ENCODE measurements at places on chromosomes 2 and 18.
A peak's percentile ranks its signal among the peaks of the same experiment; 100 is the strongest.

DNA sequence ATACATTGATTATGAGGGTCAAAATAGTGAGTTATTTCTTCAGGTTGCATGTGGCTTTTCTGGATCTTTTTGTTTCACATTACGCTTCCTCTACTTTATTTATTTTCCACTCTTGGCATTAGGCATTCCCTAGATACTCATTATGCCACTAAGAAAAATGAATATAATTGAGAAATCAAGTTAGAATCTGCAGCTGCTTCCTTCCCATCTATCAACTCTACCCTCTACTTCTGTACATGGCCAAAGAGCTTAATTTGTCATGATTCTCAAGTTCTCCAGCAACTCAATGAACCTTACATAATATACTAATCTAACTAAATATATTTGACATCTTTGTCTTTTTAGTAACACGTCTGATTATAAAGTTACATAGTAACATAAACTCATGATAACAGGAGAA is 598.1 kb upstream of the LRRTM4 start:
- DNase-seq = no peak

DNA sequence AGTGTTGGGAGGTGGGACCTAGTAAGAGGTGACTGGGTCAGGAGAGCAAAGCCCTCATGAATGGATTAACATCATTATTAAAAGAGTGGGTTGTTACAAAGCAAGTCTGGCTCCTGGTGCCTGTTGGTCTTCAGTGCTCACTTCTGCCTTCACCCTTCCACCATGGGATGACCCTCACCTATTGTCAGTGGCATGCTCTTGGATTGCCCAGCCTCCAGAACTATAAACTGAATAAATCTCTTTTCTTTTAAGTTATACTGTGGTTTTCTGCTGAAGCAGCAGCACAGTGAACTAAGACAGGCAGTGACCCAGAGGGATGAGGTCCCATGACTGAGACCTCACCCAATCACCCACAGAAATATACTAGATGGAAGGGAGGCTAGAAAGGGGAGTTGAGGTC is 57.5 kb upstream of the ATL2 start:
- DNase-seq = no peak

DNA sequence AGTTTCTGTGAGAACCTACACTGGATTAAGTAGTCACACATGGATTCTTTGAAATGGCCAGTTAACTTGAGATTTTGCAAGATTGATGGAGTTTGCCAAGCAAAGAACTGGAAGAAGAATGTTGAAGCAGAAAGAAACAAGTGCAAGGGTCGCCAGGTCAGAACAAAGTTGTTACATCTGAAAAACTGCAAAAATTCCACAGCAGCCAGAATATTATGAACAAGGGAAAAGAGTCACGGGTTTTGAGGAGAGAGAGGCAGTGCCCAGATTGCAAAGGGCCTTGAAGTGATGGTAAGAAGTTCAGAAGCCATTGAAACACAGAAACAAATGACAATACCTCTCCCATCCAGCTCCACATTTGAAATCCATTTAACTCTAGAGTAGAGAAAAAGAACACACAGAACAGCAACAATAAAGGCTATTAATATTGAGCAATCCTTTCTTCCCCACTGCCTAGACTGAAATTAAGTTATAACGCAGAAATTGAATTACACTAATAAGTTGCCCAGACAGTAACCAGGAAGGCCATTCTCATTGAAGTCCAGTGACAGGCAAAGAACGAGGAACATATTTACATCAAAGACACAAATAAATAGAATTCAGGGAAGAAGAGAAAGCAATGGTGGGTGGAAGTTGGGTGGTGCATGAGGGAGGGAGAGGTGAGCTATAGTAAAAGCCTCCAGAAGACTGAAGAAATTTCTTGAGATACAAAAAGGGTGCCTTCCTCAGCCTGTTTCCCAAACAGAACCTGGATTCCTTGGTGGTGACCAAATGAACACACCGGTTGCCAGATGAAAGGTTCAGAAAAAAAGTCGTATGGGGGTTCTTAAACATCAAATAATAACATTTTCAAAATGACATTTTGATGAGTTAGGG is 80.6 kb downstream of the ARHGAP15 start:
- no peak for DNase-seq

DNA sequence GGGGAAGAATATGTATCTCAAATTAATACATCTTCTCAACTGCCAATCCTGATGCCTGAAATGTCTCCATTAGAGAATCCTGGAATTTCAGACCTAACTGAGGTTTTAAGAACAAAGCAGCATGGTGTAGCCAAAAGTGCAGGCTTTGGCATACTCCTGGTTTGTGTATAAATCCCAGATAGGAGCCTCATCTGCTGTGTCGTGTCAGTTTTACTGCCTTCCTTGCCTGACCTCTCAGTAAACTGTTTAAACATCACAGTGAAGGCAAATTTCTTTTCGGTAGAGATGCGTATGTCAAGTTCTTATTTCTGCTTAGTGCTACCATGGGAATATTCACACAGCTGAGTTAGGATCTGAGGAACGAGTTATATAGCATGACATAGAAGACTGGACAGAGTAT is 7.3 kb downstream of the SCG2 start:
- no peak for DNase-seq

DNA sequence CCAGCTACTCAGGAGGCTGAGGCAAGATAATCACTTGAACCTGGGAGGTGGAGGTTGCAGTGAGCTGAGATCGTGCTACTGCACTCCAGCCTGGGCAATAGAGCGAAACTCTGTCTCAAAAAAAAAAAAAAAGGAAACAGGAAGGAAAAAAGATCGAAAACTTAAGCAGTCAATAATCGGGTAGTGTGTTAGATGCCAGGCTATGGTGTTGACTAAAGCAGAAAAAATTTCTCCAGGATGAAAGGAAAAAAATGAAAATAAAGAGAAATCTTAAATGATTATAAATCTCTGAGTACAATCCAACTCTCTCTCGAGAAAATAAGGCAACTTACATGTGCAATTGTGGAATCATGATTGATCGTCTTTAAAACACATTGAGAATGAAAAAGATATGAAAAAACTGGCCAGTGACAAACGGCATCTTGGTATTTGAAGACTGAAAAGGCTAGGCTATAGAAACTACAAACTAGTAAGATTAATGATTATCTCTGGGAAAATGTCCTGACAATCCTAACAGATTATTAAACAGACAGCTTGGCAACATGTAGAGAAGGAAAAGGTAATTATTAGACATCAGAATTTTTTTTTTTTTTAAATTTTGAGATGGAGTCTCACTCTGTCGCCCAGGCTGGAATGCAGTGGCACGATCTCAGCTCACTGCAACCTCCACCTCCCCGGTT is 16.3 kb upstream of the EPHA4 start:
- no peak for DNase-seq

DNA sequence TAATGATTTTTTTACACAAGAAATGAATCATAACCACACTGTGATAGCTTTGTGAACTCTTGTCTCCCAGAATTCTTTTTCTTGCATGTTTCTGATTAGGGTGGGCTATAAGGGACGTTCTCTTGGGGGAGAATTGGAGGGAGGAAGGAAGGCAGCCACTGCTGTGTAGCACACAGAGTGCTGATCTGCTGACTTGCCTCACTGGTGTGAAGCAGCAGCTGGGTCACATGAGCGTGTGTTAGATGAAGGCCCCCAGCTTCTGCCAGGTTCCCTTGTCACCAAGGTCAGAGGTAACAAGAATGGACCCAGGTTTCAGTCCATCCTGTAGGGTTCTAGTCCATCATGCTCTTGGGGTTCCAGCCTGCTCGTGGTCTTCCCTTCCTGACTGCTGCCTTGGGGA is 107.4 kb upstream of the GLI2 start:
- DNase-seq = no peak

- DNase-seq = no peak
These were observed 356.0 kb upstream of the KYNU start for GRCh38 chr2:142521492-142521891.

DNA sequence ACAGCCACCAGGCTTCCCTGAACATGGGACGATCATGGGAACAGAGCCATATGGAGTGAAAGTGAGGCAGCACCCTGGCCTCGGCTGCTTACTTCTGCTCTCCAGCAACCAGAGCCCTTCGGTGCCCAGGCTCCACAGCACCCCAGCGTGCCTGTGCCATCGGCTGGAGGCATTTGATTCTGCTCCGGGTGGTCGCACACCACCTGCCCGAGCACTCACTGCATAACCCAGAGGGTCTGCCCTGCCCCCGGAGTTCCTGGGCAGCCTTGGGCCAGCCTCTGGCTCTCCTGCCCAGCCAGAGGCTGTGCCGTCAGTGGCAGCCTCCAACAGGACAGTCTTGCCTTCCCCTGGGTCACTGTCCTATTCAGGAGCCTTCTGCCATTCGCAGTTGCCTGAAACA is 3.9 kb downstream of the ASTL start:
- DNase-seq = no peak

GRCh38 chr2:70596739-70597138 is 43.1 kb upstream of the TGFA start:
- DNase-seq = no peak

- no peak for DNase-seq
These were observed 110.7 kb downstream of the COLEC12 start for GRCh38 chr18:389658-390357.

DNA sequence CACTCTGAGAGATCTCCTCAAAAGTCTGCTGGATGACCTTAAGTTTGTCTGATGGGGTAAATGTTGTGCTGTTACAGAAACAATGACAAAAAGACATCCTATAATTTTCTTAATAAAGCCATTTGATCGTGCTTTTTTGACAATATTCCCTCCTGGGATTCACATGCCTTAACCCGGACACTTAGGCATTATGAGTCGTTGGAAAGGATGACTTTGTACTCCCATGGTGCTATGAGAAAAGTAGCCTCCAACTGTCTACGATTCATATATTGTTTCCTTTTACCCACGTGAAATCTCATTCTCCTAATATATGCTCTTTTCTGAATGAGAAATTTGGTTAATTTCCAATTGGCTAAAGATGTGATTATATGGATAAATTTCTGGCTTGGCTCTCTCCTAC is 6.1 kb upstream of the MPP4 start:
- DNase-seq = no peak

DNA sequence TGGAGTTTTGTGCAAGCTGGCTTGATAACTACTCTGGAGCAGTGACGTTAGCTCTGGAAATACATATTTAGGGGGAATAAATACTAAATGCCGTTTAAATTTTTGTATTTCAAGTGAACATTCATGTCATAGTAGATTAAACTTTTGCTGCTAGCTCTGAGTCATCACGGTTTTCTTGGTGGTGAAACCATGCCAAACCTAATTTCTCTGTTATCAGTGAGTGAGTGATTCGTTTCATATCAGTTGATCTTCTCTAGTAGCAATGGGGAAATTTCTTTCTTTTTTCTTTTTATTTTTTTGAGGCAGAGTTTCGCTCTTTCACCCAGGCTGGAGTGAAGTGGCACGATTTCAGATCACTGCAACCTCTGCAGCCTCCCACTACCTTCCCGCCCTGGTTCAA is 211.1 kb downstream of the PTPRM start:
- no peak for DNase-seq

DNA sequence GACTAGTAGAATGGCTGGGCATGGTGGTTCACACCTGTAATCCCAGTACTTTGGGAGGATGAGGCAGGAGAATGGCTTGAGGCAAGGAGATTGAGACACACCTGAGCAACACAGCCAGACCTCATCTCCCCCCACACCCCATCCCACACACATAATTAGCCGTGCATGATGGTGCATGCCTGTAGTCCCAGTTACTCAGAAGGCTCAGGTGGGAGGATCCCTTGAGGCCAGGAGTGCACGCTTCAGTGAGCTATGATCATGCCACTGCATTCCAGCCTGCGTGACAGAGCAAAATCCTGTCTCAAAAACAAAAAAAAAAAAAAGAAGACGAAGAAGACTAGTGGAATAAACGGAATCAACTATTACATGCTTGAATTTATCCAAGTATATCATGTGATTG is 150.0 kb downstream of the STK39 start:
- DNase-seq = no peak

GRCh38 chr18:24317370-24317769 is 80.3 kb downstream of the OSBPL1A start:
- DNase-seq = no peak

- DNase-seq = no peak
These were observed 211.5 kb upstream of the RAB6C start for GRCh38 chr2:129768036-129768386.

GRCh38 chr18:78994531-78994930 is 14.9 kb downstream of the SALL3 start:
- DNase-seq = no peak

GRCh38 chr2:70948337-70949003 is 12.8 kb downstream of the ATP6V1B1 start:
- DNase-seq = peak; percentile 88

DNA sequence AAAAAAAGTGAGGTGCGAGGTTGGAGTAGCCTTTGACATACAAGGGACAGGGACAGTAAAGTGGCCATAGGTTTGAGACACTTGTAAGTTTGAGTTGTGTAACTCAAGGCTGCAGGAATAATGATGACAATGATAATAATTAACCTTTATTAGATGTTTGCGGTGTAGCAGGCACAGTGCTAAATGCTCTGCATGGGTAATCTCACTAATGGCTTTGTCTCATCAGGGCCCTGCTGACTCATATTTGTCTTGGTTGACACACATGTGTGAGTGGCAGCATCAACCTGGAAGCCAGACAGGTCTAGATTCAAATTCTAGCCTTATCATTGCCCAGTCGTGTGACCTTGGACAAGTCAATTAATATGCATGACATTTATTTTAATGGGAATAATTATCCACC is 126.2 kb downstream of the FSHR start:
- no peak for DNase-seq

- no peak for DNase-seq
These were observed 50.7 kb downstream of the IL1R2 start for GRCh38 chr2:102042196-102043081.

GRCh38 chr2:165720511-165720910 is 73.5 kb downstream of the GALNT3 start:
- no peak for DNase-seq

DNA sequence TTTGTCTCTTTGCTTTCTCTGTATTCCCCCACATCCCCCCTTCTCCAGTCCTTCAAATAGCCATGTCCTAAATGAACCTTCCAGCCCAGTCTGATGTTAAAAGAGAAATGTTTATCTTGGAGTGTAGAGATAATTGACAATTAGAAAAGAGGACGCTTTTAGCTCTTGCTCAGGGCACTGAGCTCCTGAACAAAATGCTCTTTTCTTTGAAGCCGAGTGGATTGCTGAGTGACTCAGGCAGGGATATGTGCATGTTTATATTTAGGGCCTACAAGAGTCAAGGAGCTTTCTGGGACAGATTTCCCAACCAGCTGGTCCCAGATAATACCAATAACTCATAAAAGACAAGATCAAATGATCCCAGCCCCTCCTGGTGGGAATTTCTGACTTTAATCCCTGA is 88.0 kb upstream of the SETBP1 start:
- DNase-seq = no peak

Measured in HEK293T (cell line).